ENCODE measurements at places on chromosomes 16 and 17.

- DNase-seq = no peak
These were observed 813.9 kb downstream of the KCNJ18 start for GRCh38 chr17:22506231-22506630.

DNA sequence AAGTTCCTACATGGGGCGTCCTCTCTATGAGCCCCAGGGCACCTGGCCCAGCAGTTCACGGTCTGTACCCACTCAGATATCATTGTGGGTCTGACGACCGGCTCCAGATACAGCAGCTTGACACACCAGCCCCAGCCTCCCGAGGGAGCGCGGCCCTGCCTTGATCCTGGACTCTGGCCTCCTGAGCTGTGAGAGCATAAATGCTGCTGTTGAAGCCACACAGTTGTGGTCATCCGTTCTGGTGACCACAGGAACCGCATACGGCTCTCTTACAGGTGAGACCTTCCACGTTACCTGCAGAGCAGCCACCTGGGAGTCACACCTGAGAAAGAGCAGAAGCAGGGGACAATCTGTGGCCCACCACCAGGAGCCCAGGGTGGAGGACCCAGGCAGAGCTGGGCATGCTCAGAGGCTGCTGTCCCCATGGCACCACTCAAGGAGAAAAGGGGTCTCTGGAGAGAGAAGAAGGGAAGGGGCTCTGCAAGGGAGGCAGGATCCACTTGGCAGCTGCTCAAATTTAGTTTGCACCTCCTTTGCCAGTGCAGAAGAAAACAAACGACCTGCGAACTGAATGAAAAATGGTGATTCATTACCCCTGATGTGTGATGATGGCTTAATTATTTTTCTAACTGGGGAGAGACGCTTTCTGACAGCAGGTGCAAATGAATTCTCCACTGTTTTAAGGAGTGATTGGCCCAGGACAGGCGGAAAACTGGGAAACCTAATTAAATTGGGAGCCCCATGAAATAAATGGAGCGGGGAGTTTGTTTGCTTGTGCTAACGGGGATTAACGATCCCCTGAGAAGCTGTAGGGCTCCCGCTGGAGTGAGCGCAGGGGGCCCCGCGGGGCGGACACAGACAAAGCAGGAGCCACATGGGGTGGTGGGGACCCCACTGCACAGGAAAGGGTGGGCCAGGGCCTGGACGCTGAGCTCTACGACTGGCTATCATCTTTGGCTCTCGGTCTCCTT is 208.9 kb downstream of the RBFOX3 start:
- no peak for DNase-seq

DNA sequence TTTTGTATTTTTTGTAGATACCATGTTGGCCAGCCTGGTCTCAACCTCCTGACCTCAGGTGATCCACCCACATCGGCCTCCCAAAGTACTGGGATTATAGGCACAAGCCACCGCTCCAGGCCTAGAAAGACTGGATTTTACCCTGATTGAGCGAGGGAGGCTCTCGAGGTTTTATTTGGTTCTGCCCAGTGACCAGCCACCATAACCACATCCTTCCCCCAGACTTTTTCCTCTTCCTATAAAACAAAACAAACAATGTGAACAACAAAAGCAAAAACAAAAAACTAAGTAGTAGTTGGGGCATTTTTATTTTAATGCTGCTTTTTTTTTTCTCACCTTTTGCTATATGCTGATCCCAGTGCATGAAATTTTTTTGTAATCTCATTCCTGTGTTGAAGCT is 509.6 kb downstream of the MAF start:
- no peak for DNase-seq

GRCh38 chr17:50538549-50539410 is 6.2 kb downstream of the EPN3 start:
- DNase-seq = no peak

DNA sequence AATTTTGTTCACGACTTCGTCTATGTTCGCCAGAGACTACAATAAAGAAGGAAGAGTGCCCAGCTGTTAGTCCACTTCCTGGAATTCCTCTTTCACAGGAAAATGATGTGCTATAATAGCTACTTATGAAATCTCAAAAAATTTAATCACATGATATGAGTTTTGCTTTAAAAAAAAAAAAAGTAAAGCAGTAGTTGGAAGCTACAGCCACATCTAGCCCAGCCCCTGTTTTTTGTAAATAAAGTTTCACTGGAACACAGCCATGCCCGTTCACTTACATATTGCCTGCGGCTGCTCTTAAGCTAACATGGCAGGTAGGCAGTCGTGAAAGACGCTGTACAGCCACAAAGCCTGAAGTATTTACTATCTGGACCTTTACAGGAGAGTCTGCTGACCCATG is 15.3 kb downstream of the VPS53 start:
- DNase-seq = no peak

- peak; percentile 90 for DNase-seq
These were observed 164.7 kb downstream of the MSI2 start for GRCh38 chr17:57420734-57421717.

- DNase-seq = no peak
These were observed 18.8 kb downstream of the PCTP start for GRCh38 chr17:55769625-55770000.

GRCh38 chr16:49489686-49490320 is 116.2 kb downstream of the C16orf78 start:
- DNase-seq = no peak

DNA sequence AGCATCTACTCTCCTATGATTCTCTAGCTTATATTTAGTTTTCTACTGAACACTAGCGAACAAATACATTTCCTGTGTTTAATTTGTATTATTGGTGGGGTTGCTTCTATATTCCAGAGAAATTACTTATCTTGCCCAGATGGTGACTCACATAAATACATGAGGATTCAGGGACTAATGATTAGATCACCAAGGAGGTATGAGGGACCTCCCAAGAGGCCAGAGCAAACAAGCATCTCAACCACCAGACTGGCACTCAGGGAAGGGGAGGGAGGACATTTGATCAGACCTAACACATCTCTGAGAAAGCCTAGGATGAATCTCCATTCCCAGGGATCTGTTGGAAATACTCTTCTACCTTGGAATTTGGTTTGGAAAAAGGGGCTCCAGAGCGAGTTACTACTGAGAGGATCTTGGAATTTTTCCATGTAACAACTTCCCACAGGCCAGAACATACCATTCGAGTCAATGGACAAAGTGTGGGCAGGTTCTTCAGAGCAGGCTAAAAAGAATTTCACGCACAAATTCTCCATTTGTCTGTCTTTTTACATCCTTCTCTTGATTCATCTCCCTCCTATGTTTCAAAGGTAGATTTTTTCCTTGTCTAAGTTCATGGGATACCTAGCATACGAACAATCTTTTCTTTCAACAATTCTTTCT is 262.6 kb upstream of the MYOCD start:
- DNase-seq = no peak

- no peak for DNase-seq
These were observed 347.5 kb downstream of the HAPSTR1 start for GRCh38 chr16:9438991-9439390.

- no peak for DNase-seq
These were observed 837 bp downstream of the DOC2B start for GRCh38 chr17:180381-181244.

DNA sequence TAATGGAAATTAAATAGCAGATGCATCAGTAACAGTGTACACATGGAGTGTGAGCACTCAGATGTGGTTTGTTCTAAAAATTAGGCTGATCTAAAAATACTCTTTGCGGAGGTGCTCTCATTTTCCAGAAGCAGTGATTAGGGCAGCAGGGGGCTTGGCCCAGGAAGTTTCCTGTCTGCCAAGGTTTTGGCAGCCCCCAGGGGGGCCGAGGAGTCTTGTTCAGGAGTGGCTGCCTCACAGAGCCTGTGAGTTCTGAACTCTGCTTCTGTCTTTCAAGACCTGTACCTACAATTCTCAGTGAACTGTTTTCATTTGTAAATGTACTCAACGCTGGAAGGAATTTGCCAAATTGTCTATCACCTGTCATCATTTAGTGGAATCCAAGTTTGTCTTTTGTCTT is 388.4 kb upstream of the CDH11 start:
- no peak for DNase-seq

GRCh38 chr17:63435681-63436522 is 10.2 kb downstream of the CYB561 start:
- no peak for DNase-seq

DNA sequence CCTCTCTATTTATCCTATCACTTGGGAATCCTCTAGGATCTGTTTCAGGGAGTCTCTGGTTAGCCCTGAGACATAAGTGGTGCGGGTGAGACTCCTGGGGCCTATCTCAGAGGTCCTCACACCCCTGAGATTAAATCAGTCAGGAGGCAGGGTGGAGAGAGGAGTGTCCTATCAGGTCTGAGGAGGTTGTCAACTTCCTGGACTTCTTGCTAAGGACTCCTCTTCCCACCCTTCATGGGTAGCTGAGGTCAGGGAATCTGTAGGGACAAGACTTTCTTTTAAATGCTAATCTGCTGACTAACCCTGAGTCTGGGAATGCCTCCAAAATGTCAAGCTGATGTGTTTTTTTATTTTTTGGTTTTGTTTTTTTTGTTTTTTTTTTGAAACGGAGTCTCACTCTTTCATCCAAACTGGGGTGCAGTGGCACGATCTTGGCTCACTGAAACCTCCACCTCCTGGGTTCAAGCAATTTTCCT is 6.6 kb upstream of the ARMC5 start:
- DNase-seq = peak; percentile 51

- no peak for DNase-seq
These were observed 542.4 kb downstream of the HAPSTR1 start for GRCh38 chr16:9633844-9634243.

- DNase-seq = no peak
These were observed 158.1 kb downstream of the CYLD start for GRCh38 chr16:50899951-50900350.

GRCh38 chr17:44628243-44629188 is 27.8 kb upstream of the MEIOC start:
- peak; percentile 40 for DNase-seq

GRCh38 chr17:75152922-75153779 is 1.2 kb downstream of the JPT1 start:
- DNase-seq = peak; percentile 69

DNA sequence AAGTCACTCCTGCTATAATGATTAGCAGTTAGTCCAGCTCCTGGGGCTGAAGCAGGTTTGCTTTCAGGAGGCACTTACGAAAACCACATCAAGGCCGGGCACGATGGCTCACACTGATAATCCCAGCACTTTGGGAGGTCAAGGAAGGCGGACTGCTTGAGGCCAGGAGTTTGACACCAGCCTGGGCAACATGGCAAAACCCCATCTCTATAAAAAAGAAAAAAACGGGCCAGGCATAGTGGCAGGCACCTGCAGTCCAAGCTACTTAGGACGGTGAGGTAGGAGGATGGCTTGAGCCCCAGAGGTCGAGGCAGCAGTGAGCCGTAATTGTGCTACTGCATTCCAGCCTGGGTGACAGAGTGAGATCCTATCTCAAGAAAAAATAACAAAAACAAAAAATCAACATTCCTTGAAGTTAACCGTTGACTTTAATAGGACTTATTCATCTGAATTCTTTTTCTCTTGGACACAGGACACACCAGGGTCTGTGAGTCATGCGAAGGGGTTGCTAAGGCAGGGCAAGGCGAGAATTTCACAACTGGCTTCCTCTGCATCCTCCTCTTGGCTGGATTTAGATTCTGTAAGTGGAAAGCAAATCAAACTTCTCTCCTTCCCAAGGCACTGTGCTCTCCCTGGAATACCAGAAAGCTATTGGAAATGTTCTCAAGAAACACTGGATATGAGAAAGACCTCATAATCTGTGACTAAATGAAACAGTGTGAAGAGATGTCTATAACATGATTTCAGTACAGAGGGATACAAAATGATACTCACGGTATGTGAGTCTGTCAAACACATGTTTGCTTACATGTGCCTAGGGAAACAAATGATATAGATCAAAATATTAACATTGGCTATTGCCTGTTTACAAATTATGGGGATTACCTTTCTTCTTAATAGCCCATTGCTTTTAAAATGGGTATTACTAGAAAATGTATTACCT is 99.5 kb downstream of the SYCE1L start:
- DNase-seq = no peak

GRCh38 chr16:13242201-13242600 is 340.8 kb downstream of the SHISA9 start:
- DNase-seq = no peak

DNA sequence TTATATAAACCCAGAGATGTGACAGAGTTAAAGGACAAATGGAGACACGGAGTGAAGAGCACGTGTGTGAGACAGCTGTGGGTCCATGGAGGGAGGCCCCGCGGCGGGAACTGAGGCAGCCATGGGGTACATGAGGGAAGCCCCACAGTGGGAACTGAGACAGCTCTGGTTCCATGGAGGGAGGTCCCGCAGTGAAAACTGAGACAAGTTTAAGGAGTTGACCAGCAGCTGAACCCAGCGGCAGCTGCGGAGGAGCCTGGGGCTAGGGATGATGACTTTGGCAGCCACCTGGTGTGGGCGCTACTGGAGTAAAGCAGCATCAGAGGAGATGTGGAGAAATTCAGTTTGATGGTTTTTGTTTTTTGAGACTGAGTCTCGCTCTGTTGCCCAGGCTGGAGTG is 185.1 kb downstream of the RPTOR start:
- no peak for DNase-seq

DNA sequence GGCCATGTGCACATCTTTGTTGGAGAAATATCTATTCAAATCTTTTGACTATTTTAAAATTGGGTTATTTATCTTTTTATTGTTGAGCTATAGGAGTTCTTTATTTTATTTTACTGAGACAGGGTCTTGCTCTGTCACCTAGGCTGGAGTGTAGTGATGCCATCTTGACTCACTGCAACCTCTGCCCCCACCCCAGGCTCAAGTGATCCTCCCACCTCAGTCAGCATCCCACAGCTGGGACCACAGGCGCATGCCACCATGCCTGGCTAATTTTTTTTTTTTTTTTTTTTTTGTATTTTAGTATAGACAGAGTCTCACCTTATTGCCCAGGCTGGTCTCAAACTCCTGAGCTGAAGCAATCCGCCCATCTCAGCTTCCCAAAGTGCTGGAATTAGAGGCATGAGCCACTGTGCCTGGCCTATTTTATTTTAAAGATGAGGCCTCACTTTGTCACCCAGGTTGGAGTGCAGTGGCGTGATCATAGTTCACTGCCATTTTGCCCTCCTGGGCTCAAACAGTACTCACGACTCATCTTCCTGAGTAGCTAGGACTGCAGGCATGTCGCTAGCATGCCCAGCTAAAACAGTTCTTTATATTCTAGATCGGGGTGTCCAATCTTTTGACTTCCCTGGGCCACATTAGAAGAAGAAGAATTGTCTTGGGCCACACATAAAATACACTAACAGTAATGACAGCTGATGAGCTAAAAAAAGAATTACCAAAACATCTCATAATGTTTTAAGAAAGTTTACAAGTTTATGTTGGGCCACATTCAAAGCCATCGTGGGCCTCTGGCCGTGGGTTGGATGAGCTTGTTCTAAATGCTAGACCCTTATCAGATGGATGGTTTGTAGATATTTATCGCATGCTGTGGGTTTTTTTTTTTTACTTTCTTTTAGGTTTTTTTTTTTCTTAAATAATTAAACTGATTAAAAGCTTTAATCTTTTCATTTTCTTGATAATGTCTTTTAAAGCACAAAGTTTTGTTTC is 13.7 kb downstream of the TENT4B start:
- DNase-seq = peak; percentile 33

DNA sequence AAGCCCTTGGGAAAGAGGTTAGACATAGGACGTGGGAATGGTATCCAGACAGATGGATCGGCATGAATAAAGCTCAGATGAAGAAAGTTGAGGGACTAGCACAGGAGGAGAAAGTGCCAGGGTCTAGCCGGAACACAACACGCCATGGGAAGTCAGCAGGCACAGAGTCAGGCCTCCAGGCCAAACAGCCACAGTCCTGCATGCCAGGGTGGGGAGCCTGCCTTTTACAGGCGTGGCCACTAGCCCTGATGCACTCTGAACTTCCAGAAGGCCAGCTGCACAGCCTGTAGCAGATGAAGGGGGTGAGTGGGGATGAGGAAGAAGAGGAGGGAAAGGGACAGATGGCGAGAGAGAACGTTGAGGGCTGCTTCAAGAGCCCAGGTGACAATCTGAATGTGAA is 5.2 kb downstream of the B9D1 start:
- no peak for DNase-seq

Measured in hematopoietic multipotent progenitor cell treated with erythropoietin and hydrocortisone succinate and interleukin-3 and kit ligand, for 6 days (in vitro differentiated cells).